K562 (cell line): ENCODE measurements at places on chromosomes 6 and 20.

DNA sequence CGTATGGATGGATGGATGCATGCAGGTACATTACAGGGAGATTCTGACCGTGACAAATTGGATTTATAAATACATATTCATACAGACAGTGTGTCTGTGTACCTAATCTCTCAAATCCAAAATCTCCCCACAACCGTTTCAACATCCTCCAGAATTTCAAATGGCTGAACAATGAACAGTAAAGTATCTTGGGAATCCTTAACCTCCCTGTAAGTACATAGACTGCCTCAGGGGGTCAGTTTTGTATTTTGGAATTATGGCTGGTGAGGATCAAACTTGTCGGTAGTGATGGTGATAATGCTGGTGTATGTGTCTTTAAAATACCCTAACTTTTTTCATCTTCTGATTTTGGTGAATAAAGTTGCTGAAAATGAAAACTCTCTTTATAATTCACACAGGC, 246.2 kb downstream of the FOXC1 start:
- DNase-seq = no peak

DNA sequence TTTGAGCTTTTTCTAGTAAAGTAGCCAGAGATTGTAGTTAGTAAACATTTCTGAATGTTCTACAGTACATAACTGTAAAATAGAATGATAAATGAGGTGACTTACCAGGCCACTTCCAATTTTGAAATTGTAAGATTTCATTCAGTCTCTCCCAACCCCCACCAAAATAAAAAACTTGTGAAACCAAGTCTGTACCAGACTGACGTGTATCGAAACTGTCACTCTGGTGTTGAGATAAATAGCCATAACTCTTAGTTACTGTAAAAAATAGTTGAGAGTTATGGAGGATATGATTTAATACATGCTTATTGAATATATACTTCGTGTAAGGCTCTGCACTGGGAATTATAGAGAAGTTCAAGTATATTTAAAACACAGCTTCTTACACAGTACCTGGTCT, 455.7 kb downstream of the PLCB1 start:
- DNase-seq = no peak

DNA sequence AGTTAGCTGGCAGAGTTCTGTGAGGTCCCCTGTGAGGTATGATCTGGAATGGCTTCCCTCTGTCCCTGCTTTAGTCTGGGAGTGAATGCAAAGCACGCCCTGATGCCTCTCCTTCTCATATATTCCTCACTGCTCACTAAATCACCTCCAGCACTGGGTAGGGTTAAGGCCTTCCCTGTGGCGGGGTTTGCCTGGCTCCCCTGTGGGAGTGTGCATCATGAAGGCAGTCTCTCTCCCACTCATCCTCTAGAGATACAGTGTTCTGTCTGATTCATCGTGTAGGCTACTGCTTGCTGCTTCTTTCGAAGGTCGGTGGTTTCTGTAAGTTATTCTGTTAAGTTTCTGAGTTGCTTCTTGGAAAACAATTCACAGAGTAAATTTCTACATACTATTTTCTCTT, 420.0 kb upstream of the EYS start:
- DNase-seq = no peak

DNA sequence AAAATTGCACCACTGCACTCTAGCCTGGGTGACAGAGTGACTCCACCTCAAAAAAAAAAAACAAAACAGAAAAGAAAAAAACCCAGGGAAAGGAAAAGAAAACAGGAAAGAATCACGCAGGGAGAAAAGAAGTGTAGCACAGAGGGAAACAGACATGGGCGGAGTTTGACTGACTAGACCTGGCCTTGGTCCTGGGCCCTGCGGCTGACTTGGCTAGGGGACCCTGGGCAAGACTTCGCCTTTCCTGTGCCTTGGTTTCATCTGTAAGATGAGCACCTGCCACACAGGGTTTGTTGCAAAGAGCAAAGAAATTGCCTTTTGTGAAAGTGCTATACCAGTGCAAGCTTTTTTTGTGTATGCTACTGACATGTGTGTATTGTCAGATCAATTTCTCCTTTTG, 71.3 kb upstream of the KCNG1 start:
- no peak for DNase-seq

DNA sequence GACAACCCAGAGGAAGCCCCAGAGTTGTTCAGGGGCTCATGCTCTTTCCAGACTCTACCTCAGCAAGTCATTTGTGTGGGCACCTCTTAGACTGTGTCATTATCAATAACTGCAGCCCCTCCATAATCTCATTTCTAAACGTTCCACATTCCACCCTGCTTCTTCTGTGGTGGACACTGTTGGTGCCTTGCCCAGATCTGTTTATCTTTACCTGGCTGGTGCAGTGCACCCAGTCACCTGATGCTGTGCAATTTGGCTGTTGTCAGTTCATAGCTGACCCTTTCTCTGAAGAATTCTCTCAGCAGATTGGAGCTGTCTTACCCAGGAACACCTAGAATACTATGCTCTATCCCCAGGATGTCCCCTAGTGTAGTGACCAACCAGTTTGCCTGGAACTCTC, 80.0 kb downstream of the ATRN start:
- no peak for DNase-seq

DNA sequence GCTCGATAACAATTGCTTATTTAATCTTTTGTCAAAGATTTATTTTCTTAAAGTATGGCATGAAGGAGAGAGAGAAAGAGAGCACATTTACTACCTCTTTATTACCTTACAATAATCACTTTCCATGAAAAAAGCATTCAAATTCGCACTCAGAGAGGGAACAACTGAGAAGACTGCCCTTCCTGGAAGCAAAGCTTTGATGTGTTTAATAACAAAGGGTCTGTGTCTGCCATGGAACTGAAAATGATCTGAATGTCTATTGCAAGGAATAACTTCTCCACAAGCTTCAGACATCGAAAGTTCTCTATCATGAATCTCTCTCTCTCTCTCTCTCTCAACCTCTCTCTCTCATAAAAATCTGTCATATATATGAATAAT, 308.9 kb downstream of the HDGFL1 start:
- no peak for DNase-seq

DNA sequence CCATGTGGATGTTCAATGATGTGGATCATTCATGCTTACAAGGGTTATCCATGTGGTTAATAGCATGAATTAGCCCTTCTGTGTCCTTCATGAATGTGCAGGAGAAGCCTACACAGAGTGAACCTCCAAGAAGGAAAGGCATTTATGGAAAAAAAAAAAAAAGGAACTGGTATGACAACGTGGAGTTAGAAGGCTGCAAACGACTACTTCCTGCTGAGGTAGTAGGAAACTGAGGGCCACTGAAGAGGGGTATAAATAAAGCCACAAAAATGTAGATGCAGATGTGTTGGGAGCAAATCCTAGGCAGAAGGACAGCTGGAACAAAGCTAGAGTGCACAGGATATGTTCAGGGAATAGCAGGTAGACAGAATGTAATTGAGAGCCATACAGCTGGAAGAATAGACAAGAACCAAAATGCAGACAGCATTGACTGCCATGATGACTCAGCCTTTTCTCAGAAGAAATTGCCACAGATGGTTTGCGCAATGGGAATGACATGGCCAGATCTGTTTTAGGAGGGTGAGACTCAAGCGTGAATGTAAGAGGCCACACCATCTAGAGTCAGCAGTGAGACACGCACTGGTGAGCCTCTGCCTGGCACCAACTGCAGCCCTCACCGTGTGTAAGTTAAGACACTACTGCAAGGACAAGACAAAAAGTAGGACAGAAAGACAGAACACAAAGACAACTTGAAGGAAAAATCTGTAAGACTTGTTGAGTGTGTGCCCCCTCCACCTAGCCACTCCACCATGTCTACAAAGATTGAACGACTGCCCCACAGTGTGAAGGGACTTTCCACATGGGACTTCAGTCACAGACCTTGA, 79.8 kb downstream of the KIF13A start:
- peak; percentile 95 for DNase-seq
